ENCODE measurements at places on chromosomes 1 and 21.

DNA sequence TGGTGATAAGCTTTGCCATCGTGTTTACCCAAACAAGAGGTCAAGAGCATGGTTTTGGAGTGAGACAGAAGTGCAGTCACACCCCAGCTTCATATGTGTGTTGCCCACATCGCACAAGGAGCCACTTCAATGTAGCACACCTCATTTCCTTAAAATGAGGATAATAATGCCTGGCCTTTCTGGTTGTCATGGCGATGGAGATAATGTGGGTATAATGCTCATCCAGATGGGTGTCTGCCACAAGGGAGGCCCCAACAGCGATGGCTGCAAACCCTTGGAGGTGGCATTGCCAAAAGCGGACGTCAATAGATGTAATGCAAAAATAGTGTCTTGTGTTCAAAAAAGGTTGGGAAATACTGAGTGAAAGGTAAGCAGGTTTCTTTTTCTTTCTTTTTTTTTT, 83.1 kb upstream of the AJAP1 start:
- no peak for DNase-seq

- no peak for DNase-seq
Measured at GRCh38 chr1:213958346-213958745, 29.4 kb upstream of the PROX1 start.

DNA sequence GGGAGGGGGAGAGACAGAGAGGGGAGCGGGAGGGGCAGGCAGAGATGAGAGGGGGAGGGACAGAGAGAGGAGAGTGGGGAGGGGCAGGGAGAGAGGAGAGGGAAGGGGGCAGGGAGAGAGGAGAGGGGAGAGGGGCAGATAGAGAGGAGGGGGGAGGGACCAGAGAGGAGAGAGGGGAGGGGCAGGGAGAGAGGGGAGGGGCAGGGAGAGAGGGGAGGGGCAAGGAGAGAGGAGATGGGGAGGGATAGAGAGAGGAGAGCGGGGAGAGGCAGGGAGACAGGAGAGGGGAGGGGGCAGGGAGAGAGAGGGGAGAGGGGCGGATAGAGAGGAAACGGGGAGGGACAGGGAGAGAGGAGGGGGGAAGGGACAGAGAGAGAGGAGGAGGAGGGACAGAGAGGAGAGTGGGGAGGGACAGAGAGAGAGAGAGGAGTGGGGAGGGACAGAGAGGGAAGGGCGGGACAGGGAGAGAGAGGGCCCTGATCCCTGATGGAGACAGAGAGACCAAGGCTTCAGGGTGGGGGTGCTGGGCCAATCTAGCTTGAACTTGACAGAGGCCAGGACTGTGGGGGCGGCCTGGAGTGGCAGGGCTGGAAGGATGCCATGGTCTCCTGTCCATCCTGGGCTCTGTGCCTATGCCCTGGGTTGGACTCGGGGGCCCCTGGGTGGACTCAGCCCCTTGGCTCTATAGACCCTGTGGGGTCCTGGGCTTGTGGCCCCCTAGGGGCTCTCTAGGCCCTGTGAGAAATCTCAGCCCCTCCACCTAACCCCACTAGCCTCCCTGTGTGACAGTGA, 43.6 kb downstream of the DMRTB1 start:
- no peak for DNase-seq

GRCh38 chr1:115123116-115123515, 33.8 kb upstream of the TSPAN2 start:
- DNase-seq = no peak

DNA sequence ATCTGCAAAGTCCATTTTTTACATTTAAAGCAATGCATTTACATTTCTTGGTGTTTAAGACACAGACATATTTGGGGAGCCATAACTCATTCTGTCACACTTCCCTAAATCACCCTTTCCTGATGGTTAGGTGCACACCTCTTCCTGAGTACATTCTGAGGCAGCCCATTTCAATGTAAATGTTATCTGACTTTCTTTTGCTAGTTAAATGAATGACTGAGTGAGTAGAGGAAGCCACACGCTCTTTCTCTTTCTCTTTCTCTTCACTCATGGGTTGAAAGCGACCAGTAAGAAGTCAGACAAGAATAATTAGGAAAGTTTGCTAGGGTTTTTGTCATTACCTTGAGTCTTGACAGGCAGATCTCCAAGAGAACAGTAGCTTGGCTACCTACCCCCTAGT, 143.1 kb downstream of the S1PR1 start:
- DNase-seq = no peak

- no peak for DNase-seq
Measured at GRCh38 chr1:248808876-248809275, 16.8 kb downstream of the SH3BP5L start.

DNA sequence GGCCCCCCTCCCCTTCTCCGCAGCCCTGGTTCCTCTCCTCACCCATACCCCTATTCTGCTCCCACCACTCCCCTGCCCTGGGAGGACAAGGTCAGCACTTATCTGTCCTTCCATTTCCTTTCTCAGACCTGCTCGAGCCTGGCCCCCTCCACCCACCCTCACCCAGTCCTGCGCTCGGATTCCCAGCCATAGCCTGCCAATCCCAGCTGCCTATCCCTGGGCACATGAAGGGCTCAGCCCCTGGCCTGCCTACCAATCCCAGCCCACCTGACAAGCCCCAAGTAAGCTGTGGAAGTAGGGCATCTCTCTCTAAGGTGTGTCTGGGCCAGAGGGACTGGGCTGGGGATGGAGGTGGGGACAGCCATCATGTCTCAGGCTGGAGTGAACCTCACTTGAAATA, 5.4 kb downstream of the BLACAT1 start:
- DNase-seq = no peak

GRCh38 chr1:99869304-99869703, 19.1 kb downstream of the AGL start:
- no peak for DNase-seq

GRCh38 chr1:8239039-8239305, 78.9 kb upstream of the SLC45A1 start:
- DNase-seq = no peak

DNA sequence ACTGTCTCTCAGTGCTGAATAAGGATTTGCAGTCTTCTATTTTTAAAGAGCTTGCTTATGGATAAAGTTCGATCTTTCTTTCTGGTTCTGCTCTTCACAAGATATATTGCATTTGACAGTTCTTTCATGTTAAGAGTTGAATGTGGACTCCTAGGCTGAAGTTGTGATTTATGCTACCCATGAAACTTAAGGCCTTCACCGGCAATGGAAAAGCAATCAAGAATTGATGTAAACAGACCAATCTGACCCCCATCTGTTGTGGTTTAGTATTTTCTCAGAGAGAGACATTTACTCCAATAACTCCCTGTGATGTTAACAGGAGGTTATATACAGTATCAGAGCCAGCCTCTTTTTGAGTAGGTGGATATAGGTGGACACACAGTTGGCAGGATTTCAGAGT, 165.8 kb downstream of the PAPPA2 start:
- DNase-seq = no peak

DNA sequence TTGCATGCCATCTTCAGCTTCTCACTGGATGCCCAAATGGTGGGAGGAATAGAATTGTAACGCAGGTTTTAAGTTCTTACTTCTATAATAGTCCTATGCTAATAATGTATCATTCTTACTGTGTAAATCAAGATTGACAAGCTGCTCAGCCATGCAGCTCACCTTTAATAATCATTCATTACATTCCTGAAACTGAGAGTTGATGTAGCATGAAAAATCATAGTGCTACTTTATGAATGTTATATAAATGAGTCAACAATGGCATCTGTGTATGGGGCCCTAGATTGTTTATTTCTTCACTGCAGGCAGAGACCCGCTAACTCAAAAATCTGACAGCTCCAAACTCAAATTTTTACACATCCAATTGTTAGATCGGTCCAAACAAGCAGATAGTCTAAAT, 34.4 kb downstream of the FH start:
- DNase-seq = no peak

GRCh38 chr21:36663033-36663855, 35.7 kb upstream of the SIM2 start:
- no peak for DNase-seq

DNA sequence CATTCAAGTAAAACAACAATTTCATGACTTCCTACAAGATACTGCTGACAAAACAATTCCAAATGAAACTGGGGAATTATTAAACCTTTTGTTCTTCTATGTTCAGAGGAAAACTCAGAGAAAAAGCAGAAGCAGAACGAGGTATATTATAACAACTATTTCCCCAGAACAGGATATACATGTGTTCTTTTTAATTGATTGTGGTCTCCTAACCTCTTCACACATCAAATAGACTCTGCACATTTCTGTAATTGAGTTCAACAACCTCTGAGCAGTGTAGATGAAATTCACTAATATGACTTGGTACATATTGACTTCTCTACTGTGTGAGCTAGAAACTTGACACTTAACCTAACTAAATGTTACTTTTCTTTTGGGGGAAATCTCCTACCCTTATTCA, 584.2 kb downstream of the NEGR1 start:
- DNase-seq = no peak

DNA sequence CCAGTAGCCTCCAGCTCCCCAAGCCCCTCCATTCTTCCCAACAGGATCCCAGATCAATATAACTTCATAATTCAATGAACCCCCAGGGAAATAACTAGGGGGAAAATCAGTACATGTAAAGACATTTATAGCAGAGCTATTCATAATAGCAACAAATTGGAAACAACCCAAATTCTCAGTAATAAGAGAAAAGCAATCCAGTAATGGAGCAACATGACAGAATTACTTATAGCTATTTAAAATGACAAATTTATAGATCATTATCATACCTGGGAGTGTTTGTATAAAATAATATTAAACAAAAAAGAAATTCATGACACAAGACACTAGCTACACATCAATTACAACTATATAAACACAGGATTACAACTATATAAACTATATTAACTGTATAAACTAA, 20.2 kb downstream of the PLEKHA6 start:
- no peak for DNase-seq

GRCh38 chr1:117077267-117077666, 17.1 kb downstream of the TTF2 start:
- no peak for DNase-seq

DNA sequence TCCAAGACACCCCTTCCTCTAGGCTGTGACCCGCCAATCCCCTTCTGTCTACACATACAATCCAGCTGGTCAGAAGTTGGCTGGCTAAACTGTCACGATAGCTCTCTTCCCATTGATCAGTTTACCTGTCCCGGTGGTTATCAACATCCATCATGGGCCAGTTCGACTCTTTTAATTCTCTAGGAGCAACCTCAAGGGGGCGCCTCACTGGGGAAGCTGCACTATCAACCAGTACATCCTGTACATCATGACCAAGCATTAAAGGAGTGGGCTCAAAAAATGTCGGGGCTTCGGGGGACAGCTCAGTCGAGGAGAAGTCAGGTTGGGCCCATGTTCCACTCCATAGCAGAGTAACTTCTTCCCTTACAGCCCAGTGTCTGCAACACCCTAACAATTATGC, 53.2 kb upstream of the B3GALNT2 start:
- DNase-seq = no peak

GRCh38 chr1:199135901-199136300, 497.1 kb downstream of the PTPRC start:
- no peak for DNase-seq

- DNase-seq = no peak
Measured at GRCh38 chr1:70667494-70668170, 256.6 kb downstream of the CTH start.

DNA sequence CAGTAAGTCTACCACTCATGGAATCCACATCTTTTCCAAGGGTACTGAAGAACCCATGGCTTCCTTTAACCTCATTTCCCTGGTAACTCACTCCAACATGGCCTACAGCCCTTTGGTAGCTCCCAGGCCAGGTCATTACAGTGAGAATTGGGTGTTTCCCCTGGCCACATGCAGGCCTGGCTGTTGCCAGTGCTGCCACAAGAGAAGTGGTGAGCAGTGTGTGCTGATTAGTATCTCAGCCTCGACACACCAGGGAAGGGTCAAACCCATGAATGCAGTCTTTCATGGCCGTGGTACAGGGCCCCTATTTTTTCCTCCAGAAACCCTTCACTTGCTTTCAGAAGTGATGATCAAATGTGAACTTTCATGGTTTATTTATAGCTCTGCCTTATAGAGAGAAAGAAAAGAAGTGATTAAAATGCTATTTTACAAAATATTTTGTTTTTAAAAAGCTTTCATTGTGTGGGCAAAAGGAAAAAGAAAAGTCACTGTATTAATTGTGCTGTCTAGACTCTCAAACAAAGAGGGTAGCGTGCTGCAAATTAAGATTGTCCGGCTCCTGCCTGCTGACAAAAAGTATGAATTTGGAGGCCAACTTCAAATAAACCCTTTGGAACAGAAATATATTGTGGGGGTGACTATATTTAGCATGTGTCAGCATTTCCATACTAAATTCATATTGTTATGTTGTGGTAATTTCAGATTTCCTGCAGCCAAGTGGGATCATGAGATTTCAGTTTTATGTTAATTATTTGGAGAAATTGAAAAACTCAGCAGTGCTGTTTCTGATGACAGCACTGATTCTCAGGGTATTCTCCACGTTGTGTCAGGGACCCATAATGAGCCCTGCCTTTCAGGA, 62.0 kb upstream of the HOOK1 start:
- DNase-seq = no peak

Measured in stimulated activated CD8-positive, alpha-beta memory T cell treated with anti-CD3 and anti-CD28 coated beads, Interleukin-4, amount 100 ng/mL, for 4 hours (primary cell).